ENCODE measurements at places on chromosomes 16 and 17.

DNA sequence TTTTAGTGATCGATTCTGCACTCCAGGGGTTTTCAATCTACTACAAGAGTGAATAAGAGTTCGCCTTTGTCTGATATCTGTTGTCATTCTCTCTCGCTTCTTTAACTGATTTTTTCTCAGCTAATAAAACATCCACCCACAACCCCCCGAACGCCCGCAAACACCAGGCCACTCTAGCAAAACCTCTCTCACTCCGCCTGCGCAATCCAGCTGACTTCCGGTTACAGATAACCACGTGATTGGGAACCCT lies 338 bp upstream of the RPL19 start:
- peak; percentile 95 for DNase-seq

GRCh38 chr16:85570213-85570734 lies 42.8 kb upstream of the GSE1 start:
- DNase-seq: no peak

GRCh38 chr16:20747030-20747816 lies 5.6 kb upstream of the THUMPD1 start:
- peak; percentile 7 for DNase-seq

- peak; percentile 50 for DNase-seq
These were observed 20.5 kb upstream of the ITGA3 start for GRCh38 chr17:50035421-50035879.

GRCh38 chr16:47705266-47705665 lies 244.1 kb downstream of the PHKB start:
- no peak for DNase-seq

- DNase-seq: no peak
These were observed 10.0 kb downstream of the BAIAP2 start for GRCh38 chr17:81044764-81045589.

- no peak for DNase-seq
These were observed 18.3 kb upstream of the ABCA3 start for GRCh38 chr16:2358811-2359210.

DNA sequence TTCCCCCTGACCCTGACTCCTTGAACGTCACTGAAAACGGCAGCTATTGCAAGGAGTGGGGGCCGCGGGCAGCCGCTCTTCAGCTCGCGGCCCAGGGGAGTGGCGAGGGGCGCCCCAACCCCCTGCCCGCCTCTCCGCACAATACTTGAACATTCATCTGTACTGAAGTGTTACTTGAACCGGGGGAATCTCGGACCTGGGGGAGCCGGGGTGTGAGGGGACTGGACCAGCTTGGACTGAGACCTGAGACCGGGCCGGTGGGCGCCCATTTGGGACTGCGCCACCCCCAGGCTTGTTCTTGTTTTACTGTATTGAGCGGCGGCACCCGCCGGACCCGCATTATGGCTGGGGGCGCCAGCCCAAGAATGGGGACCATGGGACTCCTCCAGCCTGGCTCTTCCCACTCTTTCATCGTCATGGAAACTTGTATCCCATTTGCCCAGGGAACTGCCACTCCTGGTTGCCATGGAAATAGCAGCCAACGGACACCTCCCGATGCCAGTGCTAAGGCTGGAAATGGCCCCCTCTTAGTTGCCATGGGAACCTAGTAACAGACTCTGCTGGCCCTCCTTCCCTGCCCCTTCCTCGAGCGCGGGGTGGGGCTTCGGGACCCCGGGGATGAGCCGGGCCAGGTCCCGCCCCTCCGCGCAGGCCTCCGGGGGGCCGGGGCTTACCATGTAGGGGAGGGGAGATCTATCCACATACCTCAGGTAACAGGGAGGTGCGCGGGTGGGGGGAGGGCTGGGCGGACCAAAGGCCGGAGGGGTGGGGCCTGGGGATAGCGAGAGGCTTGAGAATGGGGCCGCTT lies 805 bp upstream of the ORAI3 start:
- DNase-seq: peak; percentile 99

DNA sequence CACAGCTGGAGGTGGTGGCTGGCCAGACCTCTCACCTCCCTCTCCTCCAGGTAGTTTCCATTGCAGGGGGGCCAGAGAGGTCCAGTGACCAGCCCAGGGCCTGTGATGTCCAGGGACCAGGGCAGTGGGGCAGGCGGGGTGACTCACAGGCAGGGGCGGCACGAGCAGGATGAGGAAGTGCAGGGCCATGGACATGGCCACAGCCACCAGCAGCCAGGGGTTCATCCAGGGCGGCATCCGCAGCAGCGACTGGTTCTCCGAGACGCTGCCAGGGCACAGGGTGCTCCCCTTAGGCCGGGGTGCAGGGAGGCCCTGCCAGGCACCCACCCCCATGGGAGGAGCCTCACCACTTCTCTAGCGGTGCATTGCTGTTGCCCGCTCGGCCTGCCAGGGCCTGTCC lies 12.9 kb upstream of the P2RX1 start:
- no peak for DNase-seq

DNA sequence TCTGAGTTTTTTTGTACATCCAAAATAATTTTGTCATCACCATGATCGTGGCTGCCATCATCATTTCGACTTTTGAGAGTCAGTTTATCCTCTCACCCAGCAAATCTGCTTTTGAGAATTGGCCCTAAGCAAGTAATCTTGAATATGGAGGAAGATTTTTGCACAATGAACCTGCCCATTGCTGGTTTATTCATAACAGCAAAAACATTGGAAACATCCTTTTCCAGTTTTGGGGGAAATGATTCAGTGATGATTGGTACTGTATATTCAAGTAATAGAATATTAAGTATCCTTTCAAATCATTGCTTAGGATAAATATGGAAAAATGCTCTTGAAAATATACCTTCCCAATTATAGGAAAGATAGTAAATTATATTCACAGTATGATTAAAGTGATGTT lies 53.1 kb downstream of the PRKCA start:
- no peak for DNase-seq

- peak; percentile 89 for DNase-seq
These were observed 82.9 kb downstream of the ZNF778 start for GRCh38 chr16:89300311-89300975.

DNA sequence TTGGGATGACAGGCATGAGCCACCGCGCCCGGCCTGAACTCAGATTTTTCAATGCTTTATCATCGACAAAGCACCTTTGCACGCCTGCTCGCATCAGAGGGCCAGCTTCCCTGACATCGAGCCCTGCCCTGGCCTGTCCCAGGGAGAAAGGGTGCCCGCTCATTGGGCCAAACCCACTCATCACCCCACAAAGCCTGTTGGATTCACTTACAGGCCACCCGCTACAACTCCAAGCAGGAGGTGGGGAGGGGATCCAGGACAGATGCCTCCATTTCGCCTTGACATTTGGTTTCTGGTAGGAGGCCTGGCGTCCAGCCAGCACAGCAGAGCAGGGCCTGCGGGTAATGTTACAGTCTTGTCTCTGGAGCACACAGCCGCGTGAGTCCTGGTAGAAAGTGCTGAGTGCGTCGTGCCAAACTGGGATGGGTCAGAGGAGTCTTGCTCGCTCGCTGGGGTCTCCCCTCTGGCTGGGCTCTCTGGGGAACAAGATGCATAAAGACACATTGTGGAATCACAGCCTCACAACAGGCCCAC lies 19.8 kb downstream of the SMTNL2 start:
- DNase-seq: peak; percentile 65

DNA sequence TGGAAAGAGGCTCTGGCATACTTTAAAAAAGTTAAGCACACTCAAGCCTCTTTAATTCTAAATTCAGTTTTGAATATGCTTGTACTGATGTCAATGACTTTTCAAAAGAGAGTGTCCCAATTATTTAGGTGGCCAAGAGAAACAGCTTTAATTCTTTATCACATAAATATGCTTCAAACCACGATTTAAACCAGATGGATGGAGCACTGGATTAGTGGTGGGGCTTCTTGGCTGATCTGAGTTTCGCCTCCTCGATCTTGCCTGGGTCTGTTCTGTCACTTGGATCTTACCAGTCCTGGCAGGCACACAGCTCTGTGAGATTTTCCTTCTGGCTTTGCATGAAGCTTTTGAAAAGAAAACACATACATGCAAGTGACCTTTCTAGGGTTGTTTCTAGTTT lies 467.8 kb downstream of the MAF start:
- DNase-seq: no peak

DNA sequence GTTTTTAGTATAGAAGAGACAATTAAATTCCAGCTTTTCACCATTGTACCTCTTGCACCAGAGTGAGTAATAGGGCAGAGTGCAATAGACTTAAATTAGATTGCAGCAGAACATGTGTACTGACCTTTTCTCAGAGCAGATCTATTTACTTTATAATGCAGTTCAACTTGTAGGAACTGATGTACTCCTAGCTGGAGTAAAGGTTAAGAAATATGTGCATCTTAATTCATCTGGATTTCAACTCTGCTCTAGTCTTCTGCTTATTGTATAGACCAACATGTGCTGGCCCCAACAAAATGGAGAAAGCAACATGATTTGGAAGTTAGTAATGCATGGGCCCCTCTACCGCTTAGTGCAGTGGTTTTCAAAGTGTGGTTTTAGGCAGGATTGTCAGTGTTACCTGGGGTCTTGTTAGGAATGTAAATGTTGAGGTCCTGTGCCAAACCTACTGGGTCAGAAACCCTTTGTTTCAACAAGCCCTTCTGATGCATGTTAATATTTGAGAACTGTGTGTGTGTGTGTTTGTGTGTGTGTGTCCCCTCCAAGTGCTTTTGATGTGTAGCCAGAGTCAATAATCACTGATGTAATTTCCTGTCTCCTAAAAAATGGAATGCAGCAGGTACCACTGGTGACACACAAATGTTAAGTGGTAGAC lies 138.6 kb downstream of the TOX3 start:
- no peak for DNase-seq

DNA sequence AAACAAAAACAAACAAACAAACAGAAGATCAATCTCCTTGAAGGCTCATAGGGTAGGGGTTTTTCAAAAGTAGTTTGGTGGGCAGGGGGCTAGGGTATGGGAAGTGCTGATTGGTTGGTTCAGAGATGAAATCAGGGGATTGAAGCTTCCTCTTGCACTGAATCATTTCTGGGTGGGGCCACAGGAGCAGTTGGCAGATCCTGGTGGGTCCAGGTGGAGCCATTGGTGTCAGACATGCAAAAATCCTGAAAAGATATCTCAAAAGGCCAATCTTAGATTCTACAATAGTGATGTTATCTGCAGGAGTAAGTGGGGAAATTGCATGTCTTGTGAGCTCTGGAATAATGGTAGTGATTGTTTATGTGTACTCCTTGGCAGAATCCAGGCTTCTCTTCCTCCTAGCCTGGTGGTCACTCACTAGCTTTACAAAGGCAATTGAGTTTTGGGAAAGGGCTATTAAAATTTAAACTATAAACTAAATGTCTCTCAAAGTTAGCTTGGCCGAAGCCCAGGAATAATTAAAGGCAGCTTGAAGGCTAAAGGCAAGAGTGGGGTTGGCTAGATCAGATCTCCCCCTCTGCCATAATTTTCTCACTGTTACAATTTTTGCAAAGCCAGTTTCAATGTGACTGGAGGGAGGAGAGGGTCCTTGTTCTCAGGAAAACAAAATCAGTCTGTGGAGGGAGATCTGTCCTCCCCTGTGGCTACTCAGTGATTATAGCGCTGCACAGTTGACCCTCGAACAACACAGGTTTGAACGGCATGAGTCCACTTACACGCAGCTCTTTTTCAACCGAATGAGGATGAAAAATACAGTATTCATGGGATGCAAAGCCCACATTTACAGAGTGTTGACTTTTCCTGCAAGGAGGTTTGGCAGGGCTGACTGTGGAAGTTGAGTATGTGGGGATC lies 45.2 kb downstream of the RNF112 start:
- no peak for DNase-seq

GRCh38 chr16:18932243-18932987 lies 6.2 kb upstream of the SMG1 start:
- peak; percentile 5 for DNase-seq

DNA sequence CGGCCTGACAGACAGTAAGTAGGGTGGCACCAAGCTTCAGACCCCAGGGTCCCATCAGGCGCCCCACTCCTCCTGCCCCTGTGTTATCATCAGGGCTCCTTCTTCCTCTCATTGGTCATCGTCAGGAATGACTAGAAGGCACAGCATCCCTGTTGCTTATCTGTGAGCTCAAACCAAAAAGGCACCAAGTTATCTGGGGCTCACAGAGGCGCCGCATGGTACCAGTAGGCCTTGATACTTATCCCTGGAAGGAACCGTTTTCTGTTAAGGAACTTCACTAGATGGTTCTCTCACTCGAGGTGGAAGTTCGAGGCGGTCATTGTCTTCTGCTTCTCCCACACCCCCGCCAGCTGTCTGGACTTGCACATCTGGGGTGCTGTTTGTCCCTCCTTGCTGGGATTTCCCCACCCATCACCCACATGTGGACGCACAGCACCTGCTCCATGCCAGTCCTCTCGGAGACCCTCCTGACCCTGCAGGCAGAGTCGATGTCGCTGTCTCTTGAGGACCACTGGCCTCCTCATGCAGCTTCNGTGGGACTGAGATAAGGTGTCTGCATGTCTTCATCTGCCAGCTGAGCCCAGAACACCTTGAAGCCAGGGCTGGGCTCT lies 52.1 kb downstream of the METRNL start:
- DNase-seq: no peak

DNA sequence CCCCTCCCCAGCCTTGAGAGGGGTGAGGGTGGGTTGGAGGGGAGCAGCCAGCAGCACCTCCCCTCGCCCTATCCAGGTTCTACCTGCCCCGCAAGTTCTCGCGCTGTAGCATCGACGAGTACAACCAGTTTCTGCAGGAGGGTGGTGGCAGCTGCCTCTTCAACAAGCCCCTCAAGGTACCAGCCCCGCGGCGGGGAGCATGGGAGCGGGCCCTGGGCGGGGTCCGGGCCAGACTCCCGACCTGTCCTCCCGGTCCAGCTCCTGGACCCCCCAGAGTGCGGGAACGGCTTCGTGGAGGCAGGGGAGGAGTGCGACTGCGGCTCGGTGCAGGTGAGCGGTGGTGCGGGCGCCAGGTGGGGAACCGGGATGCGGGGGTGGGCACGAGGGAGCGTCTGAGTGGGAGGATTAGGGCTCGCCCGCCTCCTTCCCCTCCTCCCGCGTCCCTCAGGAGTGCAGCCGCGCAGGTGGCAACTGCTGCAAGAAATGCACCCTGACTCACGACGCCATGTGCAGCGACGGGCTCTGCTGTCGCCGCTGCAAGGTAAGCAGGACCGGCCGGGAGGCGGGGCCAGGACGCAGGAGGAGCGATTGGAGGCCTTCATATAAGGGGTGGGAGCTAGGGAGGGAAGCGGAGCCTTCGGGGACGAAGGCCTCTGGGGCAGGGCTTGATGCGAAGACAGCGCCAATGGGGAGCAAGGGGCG lies 16.5 kb downstream of the ADAM11 start:
- DNase-seq: peak; percentile 95

DNA sequence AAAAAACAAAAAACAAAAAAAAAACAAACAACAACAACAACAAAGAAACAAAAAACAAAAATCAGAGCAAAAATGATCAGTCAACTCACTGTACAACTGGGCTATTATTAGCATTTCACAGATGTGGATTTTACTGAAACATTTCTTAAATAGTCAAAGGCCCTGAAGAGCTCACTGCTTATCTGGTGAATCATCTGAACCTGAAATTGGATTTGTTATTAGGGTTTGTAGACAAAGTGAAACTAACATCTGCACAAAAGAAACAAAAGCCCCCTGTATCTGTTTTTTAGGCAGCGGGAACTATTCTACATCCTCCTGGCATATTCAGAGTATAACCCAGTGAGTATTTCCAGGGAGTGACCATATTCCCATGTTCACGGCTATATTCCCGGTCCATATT lies 32.6 kb upstream of the KSR1 start:
- DNase-seq: peak; percentile 14

- no peak for DNase-seq
These were observed 1.1 kb upstream of the CYLD start for GRCh38 chr16:50740736-50741135.

Measured in amniotic epithelial cell (primary cell).